Right lung (tissue), 10 donors: ENCODE measurements at places on chromosomes 7 and 10. TPM values are rescaled to one million over a fixed set of nuclear protein-coding genes. Genes with fewer than 3 reads are reported as not detected.

- no peak for DNase-seq
Observed at GRCh38 chr10:75205908-75206307, 4.7 kb upstream of the VDAC2 start.

ATRNL1 gene
- 5.9 TPM for polyA plus RNA-seq

GRCh38 chr7:94890216-94890615 lies 17.2 kb upstream of the PPP1R9A start:
- no peak for DNase-seq

DNA sequence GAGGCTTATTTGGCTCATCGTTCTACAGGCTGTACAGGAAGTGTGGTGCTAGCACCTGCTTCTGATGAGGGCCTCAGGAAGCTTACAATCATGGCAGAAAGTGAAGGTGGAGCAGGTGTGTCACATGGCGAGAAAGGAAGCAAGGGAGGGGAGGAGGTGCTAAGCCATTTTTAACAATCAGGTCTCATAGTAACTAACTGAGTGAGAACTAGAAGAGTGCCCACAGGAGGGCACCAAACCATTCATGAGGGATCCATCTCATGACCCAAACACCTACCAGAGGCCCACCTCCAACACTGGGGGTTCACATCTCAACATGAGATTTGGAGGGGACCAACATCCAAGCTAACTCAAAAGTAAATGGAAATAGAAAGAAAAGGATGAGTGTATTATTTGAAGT lies 78.1 kb downstream of the CXCL12 start:
- DNase-seq = no peak

- no peak for DNase-seq
Observed at GRCh38 chr7:95794917-95795515, 22.7 kb downstream of the DYNC1I1 start.

YKT6 gene
- 69.9 TPM for polyA plus RNA-seq

NME8 gene
- polyA plus RNA-seq = 0.35 TPM

- no peak for DNase-seq
Observed at GRCh38 chr7:125780153-125780552, 850.5 kb upstream of the POT1 start.

GRCh38 chr10:86922553-86922961 lies 34.9 kb downstream of the MMRN2 start:
- no peak for DNase-seq

GRCh38 chr7:38432080-38432479 lies 158.6 kb upstream of the TARP start:
- no peak for DNase-seq

- DNase-seq = no peak
Observed at GRCh38 chr10:98519841-98520240, 73.1 kb upstream of the HPS1 start.

- no peak for DNase-seq
Observed at GRCh38 chr7:135977742-135978066, 545 bp upstream of the MTPN start.

PLXDC2 gene
- polyA plus RNA-seq = 127 TPM

- DNase-seq = no peak
Observed at GRCh38 chr10:126580873-126581647, 89.4 kb downstream of the C10orf90 start.

DNA sequence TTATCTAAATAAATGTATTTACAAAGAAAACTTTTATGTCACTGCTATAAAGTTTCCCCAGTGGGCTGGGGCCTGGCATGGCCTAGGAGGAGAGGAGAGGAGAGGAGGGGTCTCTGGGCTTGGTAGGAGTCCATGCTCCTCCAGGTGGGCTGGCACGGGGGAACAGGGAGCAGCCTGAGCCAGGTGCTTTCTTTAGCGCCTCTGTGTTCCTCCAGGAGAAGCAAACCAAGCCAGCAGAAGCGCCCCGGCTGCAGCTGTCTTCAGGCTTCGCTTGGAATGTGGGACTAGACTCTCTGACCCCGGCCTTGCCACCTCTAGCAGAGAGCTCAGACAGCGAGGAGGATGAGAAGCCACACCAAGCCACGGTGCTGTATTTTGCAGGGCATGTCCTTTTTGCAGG lies 10.6 kb downstream of the CALHM2 start:
- no peak for DNase-seq

DNA sequence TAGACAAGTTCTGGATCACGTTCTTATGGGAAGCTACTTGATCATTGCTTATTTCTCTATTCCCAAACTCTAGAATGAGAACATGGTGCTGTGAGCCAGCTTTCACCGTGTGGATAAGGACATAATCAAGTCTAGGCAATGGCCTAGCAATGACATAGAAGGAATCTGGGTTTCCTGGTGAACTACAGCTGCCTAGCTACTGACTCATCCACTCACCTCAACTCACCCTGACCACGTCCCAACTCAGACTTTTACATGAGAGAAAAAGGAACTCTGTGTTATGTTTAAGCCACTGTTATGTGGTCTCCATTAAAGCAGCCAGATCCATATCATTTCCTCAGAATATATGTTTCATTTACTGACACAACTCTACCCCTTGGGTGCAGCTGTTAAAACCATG lies 18.8 kb upstream of the MET start:
- no peak for DNase-seq
